HFFc6 (cell line): ENCODE measurements at places on chromosomes 7 and 10. TPM values are rescaled to one million over a fixed set of nuclear protein-coding genes. Genes with fewer than 3 reads are reported as not detected.

GRCh38 chr10:49393757-49394156, 2.1 kb downstream of the DRGX start:
- DNase-seq = no peak

GRCh38 chr7:31735991-31736982, 49.3 kb downstream of the PPP1R17 start:
- DNase-seq = peak; percentile 48

GRCh38 chr7:158587162-158588084, at the start of gene PTPRN2:
Gene PTPRN2 (minus strand): TSS chr7:158587823.
- DNase-seq = no peak

The C10orf105 gene
- total RNA-seq = not detected in 2 replicates

DNA sequence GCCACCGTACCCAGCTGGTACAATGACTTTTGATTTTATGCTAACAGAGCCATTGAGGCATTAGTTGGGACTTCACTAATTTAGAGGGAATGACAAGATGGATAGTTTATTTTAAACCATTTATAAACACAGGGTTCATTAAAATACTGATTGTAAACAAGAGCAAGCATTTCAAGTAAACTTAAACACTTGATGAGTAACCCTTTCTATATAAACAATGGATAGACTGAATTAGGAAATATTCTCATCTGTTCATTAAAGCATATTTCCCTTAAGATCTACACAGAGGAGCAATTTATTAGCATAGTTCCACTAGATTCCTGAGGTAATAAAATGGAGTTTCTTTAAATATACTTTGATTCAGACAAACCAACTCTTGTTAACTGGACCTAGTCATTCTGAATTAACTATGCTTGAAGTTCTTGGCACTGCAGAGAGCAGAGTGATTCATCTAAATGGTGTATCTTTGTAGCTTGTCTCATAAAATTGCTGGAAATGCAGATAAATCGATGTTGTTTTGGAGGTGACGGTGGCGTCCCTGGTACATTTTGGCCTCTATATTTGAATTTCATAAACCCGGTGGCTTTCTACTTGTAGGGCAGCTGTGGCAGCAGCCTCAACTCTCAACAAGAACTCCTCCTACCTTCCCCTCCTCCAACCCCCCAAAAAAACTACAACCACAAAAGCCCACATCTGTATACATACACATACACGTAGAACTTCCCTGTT, 15.4 kb upstream of the VDAC2 start:
- DNase-seq = peak; percentile 94

- no peak for DNase-seq
Measured at GRCh38 chr7:42024537-42024936, 212.5 kb downstream of the GLI3 start.

- no peak for DNase-seq
Measured at GRCh38 chr7:136964347-136964746, 95.9 kb downstream of the CHRM2 start.

The REPIN1 gene
- total RNA-seq = 76.9 to 81.7 TPM (median 77.3 TPM) in 3 replicates

The OPN4 gene
- not detected in 3 replicates for total RNA-seq

The NRP1 gene
- 137 to 164 TPM (median 138 TPM) in 3 replicates for total RNA-seq

The FAM25A gene
- total RNA-seq = not detected in 3 replicates

DNA sequence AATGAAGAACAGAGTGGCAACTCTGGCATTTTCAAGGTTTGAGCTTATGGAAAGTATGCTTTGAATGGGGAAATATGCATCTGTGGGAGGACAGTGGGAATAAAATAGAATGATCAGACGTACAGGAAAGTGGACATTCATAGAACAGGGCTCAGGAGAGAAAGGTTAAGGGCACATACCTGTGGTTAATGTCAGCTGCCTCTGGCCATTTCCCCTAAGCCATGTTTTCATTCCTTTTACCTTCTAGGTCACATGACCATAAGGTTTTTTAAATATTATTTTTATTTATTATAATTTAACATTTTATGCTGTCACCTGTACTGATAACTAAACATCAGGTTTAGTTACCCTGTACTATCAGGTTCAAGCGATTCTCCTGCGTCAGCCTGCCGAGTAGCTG, 52.8 kb downstream of the LRRC4 start:
- no peak for DNase-seq

DNA sequence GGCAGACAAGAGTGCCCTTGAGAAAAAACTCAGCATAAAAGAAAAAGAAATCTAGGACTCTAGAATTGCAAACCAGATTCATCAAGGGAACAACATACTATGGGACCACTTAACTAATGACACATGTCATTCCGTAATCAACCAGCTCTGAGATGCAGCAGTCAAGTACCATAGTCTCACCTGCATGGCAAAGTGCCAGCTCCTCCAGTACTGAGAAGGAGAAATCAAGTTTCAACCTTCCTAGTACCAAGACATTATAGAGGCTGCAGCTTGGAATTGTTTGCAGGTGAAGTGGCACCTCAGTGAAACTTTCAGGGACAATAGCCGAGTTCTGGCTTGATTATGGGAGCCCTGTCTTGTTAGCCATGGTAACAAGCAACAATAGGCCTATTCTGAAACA, 11.5 kb downstream of the STEAP1 start:
- DNase-seq = no peak

DNA sequence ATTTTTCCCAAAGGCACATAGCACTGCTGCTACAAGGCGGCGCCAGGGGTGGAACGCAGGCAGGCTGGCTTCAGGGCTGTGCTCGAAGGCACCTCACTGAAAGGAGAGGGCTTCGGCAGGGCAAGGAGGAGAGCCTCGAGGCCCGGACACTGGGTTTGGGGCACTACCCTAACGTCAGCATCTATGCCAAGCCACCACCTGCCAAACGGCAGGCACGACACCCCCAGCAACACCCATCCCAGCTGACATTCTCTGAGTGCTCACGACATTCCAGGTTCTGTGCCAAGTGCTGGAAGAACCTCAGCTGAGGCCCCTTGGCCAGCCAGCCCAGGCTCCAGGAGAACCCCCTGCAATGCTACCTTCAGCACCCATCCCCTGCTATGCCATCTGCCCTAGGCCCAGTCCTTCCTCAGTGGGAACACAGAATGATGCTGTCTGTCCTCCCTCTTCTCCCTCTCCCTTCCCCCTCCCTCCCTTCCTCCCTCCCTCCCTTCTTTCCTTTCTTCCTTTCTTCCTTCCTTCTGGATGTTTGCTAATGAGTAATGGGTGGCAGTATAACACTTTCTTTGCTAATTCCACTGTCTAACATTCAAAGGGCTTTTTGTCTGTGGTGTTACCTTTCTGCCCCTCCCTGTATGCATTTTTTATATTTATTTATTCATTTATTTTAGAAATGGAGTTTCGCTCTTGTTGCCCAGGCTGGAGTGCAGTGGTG, 24.3 kb downstream of the ZCCHC24 start:
- DNase-seq = no peak

DNA sequence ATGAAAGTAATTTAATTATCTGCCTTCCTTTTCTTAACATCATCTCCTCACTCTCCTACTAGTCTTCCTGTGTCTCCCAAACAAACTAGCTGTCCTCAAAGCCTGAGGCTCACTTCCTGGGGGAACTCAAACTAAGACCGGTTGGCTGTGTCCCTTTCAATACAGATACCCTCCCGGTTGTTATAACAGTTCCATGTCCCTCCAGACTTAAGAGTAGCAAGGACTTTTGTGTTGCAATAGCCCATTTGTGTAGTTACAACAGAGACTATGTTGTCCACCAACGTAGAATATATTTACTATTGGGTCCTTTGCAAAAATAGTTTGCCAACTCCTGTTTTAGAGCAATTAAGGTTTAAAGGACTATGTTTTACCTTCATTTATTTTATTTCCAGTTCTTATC, 8.6 kb upstream of the TARP start:
- no peak for DNase-seq

DNA sequence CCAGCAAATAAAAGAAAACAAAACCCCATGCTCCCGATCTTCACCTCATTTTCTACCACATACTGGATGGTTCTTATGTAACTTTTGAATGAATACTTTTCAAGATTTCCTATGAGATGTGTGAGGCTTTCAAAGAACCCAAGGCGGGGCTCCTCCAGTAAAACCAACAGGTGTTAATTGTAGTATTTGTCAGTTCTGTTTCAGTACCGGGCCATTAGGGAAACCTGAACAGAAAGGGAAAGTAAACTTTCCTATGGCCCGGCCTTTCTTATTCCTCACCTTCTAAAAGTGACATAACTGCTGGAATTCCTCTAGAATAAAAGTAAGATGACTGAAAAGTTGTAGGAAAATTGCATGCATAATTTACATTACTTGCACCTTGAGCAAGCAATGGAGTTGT, 672.9 kb downstream of the MAGI2 start:
- no peak for DNase-seq

DNA sequence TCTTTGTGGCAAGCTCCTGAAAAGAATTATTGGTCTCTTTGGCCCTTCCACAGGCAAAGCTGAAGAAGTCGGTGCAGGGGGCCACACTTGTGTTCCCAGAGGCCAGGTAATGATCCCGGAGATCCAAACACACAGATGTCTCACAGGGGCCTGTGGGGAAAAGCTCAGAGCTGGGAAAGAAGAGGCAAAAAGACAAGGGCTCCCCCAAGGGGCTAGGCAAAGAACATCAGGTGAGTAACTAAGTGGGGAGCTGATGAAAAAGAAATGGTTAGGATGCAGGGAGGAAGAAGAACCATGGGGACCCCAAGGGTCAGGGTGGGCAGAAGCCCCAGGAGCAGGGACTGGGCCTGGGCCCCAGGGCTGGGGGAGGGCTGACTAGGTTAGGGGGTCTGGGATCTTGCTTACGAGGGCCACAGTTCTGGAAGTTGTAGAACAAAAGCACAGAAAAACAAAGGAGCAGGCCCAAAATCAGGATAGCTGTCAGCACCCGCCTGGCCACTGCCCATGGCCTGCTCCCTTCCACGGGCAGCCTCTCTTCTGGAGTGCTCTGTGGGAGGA, 1.1 kb downstream of the KEL start:
- DNase-seq = no peak

The ENO4 gene
- total RNA-seq = 0.55 TPM in 1 of 2 replicates, not detected in the other

DNA sequence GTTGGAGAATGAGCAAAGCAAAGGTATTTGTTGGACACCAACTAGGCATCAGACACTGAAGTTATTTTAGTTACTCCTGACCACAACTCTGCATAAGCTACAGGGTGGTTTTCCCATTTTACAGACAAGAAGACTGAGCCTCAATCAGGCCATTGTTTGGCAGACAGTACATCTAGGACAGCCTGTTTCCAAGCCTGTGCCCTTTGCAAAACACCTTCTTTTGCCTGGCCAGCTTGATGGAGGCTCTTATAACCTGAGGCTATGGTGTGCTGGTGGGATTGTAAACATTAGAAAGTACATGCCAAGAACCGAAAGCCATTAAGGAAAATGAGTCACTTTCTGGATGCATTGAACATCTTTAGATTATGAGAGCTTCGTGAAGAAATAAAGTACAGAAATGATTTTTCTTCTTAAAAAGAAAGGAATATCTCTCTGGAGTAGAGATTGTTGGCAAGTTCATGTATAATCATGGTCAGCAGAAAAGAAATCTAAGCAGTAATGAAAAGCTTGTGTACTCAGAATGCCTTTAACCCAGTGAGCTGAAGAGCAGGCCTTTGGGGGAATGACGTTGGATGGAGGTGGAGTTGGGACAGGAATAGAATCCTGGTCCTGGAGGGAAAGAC, 140.6 kb downstream of the KIAA1217 start:
- peak; percentile 65 for DNase-seq

DNA sequence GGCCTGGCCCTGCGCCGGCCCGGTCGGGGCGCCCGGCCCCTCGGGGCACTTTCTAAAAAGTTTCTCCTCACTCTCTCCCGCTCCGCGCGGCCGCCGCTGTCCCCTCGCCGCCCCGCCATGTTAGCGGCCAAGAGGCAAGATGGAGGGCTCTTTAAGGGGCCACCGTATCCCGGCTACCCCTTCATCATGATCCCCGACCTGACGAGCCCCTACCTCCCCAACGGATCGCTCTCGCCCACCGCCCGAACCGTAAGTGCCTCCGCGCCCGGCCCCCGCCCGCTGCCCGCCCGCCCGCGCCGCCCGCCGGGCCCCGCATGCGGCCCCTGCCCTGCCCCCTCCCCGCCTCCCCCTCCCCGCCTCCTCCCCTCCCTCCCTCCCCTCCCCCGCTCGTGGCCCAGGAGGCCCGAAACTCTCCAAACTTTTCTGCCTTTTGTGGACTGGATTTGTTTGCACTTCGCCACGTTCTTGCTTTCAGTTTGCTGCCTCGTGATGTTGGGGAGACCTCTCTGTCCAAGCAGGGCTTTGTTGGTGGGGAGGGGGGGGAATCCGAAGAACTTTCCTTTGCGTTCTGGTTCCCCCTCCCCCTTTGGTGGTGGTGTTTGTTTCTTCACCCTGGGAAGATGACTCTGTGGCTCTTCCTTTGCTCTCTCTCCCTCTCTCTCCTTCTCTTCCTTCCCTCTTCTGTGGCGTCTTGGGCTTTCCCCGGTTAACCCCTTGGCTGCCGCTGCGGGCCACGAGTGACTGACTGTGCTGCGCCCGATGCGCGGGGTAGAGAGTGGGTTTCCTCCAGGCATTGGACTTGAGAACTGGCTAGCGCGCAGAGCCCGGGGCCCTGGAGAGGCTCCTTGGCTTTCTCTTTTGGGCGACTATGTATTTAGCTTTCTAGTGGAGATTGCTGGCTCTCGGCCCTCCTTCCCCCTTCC, 1.6 kb downstream of the TCF7L2 start:
- DNase-seq = peak; percentile 68

DNA sequence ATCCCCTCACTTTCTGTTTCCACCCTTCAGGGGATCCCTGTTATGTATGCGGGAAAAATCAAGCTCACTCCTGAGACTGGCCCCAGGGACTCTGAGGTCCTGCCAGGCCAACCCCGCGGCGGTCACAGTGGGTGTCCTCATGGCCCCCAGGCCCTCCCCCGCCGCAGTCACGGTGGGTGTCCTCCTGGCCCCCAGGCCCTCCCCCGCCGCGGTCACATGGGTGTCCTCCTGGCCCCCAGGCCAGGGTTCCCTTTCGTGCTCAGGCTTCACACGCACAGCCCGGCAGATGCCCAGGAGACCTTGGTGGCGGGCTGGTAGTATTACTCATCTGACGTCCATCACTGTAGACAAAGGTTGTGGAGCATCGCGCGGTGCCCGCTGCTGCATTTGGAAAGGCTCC, 491.0 kb upstream of the FOXK1 start:
- no peak for DNase-seq

The GIGYF1 gene
- total RNA-seq = 17.4 to 19.4 TPM (median 18.5 TPM) in 3 replicates

DNA sequence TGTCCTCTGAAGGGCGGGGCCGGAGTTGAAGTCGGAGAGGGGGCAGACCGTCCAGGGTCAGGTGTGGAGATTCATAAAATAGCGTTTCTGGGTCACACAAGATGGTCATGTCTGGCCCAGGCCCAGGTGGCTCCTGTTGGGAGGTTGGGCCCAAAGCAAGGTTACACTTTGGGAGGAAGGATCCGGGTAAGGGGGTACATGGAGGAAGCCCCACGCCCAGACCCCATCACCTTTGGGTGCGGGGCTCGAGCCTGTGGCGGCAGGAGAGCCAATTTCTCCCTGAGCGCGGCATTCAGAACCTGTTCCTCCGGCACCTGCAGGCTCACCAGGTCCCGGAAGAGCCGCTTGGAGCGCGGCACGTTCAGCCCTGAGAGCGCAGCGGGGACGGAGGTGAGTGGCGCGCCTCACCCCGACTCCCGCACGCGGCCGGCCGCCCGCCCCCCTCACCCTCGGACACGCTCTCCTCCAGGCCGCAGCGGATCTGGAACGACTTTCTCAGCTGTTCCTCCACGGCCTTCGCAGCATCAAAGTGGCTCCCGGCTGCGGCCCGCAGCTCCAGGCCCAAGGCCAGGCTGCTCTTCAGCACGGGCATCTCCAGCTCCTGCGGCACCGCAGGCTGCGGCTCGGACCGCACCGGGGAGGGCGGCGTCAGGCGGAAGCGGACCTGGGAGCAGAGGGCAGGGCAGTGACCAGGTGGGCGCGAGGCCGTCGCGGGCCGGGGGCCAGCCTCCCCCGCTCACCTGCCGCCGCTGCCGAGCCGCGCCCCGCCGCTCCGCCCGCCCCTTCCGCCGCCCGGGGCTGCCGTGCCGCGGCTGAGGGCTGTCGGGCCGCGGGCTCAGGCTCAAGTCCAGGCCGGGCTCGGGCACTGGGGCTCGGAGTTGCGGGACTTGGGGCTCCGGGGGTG, 644 bp downstream of the PPP1R35 start:
- no peak for DNase-seq
